Vein endothelial cell (primary cell): ENCODE measurements at places on chromosomes 3 and 15. TPM values are rescaled to one million over a fixed set of nuclear protein-coding genes. Genes with fewer than 3 reads are reported as not detected.

EPHB3 gene
- not detected in 2 replicates for total RNA-seq

GPR149 gene
- not detected in 2 replicates for total RNA-seq

PAK6 gene
- total RNA-seq: not detected in 2 replicates

ITIH4 gene
- total RNA-seq: 0.65 and 0.96 TPM in 2 replicates

MESP2 gene
- total RNA-seq: 0.19 TPM in 1 of 2 replicates, not detected in the other

ANKDD1A gene
- 2.5 and 2.6 TPM in 2 replicates for total RNA-seq

MORC1 gene
- total RNA-seq: not detected in 2 replicates
